ENCODE measurements at places on chromosomes 13 and 19. TPM values are rescaled to one million over a fixed set of nuclear protein-coding genes. Genes with fewer than 3 reads are reported as not detected.

Gene PRTN3
- not detected for total RNA-seq

Gene MARCHF2
- total RNA-seq = 109 TPM

Gene TRAPPC6A
- total RNA-seq = 15.8 TPM

Gene LRRC4B
- total RNA-seq = 0.47 TPM

Gene GZMM
- total RNA-seq = not detected

Gene PHLDB3
- total RNA-seq = 4.5 TPM

All from left ventricle myocardium inferior (tissue), 1 donor.